ENCODE measurements at places on chromosomes 2 and 18.

GRCh38 chr2:146661473-146662096 lies 1183.2 kb upstream of the ACVR2A start:
- peak; percentile 30 for DNase-seq

GRCh38 chr18:37769826-37770225 lies 204.2 kb upstream of the CELF4 start:
- no peak for DNase-seq

DNA sequence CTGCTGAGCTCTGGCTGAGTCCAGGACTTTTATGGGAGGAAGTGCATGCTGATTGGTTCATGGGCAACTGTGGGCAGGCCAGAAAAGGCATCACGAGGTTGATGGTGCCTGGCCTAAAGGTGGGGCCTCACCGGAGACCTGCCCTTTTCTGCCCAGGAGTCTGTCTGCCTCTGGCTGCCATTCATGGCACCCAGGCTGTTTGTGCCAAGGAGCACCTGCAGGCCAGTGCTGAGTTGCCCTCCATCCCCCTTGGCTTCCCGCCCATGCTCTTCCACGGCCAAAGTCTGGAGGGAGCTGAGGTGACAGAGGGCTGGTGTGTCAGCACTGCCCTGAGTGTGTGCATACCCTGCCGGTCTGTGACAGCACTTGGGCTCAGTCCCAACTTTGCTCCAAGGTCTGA lies 123.2 kb downstream of the PTH2R start:
- DNase-seq, result no peak

DNA sequence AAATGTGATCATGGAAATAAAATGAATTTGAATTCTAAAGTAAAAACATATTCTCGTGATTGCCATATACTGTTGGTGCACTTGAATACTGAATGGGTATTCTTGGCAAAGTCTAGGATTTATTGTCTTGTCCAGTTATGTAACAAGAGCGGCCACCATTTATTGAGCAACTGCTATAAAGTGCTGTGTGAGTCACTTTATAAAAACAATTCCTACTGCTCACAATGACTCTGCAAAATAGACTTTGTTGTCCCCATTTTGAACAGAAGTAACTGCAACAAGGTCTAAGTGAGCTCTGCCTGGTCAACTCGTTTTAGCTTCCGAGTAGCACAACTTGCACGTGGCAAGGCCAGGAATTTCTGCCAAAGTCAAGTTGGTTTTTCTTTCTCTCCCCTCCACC lies 995.6 kb upstream of the FANCL start:
- no peak for DNase-seq

GRCh38 chr2:98869272-98869641 lies 66.8 kb downstream of the CRACDL start:
- DNase-seq, result no peak

DNA sequence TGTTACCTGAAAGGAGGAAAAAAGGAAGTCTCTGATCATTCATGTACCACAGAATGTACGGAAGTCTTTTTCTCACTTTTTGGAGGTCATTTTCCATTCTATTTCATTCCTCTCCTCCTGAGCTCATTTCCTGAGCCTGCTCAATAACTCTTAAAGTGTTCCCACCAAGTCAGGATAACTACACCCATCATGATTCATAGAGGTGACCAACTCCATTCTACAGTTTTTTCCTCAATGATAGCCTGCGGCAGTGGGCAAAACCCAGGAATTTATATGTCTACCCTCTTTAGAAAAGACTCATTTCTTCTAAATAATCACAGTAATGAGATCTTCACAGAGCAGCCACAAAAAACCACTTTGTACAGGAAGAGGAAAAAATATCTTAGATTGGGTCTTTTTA lies 372.5 kb downstream of the RBM43 start:
- DNase-seq, result no peak

DNA sequence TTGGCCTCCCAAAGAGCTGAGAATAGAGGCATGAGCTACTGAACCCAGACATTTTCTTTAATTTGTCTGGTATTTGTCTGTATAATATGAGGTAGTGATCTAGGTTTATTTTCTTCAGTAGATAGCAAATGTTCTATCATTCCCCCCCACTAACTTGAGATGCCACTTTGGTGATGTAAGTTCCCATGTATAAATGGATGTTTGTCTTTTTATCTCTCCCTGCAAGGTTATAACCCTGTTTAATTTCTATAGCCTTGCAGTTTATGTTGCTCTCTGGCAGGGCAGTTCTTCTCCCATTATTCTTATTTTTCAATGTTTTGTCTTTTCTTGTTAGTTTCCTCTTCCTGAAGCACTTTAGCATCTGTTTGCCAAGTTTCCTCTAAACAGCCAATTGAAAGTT lies 39.1 kb upstream of the MAP4K4 start:
- DNase-seq, result no peak

- DNase-seq, result no peak
Measured at GRCh38 chr2:84830095-84830494, 50.8 kb downstream of the TRABD2A start.

- no peak for DNase-seq
Measured at GRCh38 chr18:49847524-49847923, 34.2 kb upstream of the ACAA2 start.

GRCh38 chr18:31646332-31647126 lies 37.9 kb downstream of the B4GALT6 start:
- DNase-seq, result no peak

GRCh38 chr2:23453836-23454460 lies 69.0 kb downstream of the KLHL29 start:
- DNase-seq, result no peak

- no peak for DNase-seq
Measured at GRCh38 chr18:45783097-45784075, 42.1 kb upstream of the SIGLEC15 start.

GRCh38 chr2:85112906-85113625 lies 20.1 kb upstream of the TCF7L1 start:
- DNase-seq, result no peak

- no peak for DNase-seq
Measured at GRCh38 chr2:1581965-1582625, 162.2 kb downstream of the PXDN start.

DNA sequence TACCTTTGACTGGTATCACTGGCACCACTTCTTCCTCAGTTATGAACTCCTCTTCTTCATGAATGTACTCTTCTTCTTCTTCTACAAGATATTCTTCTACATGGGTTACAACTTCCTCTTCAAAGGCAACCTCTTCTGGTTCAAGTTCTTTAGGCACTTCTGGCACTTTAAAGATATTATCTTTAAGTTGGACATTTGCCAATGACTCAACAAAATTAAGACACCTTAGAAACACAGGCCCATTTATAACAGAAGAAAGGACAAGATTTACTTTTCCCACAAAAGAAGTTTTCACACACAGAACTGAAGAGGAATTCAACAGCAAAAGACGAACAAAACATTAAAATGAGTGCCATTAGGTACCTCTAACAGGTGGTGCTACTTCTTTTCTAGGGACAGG lies 127.3 kb downstream of the TTN start:
- no peak for DNase-seq

DNA sequence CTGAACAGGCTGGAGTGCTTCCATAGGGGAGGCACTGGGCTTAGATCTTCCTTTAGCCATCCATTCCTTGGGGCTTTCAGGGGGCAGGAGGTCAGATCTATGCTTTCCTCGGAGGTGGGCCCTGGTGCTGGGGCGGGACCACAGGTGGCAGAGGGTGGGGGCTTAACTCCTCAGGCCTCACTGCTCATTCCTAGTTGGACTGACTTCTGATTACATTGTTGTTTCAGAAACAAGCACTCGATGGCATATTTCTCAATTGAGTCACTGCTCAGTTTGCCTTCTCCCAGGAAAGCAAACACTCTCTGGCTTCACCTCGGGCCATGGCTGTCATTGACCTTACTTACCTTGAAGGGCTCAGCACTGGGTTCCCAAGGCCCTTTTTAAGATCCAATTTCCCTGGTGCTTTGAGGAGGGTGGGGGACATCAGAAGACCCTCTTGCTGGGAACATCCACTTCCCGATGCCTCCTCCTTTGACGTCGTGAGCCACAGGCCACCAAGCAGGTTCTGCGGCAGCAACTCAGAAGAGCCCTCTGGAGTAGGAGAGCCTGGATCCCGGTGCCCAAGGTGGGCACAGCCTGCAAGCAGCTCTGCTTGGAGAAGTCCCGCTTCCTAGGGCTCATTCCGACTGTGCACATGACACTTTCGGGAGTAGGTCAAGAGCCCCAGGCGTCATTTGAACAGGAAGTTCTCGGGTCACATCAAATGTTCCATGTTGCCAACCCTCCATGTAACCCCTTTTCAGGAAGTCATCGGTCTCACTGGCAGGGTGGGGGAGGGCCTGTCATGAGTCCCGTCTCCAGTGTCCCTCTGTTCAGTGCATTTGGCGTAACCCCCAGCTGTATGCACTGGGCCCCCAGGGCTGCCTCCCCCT lies 40.6 kb downstream of the SDC1 start:
- no peak for DNase-seq

GRCh38 chr2:181319286-181319685 lies 137.9 kb upstream of the ITGA4 start:
- DNase-seq, result no peak

DNA sequence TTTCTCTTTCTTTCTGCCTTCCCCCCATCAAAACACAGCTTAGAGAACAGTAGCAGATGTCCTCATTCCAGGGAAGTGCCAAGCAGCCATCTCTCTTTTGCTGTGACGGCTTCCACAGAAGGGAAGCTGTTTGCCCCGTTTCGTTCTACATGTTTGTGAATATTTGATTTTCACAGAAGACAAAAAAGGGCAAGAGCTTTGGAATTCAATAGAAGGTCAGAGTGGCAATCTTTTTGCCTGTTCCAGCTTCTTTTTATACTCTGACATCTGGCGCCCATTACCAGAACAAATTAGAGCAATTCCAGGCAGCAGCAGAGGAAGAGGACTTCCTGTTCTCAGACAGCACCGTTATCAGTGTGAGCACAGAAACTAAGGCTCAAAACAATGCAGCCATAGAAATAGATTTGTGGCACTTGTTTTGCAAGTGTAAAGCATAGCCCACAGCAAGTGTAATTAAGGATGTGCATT lies 79.0 kb upstream of the CDH19 start:
- peak; percentile 37 for DNase-seq

GRCh38 chr2:10646153-10646552 lies 43.6 kb downstream of the NOL10 start:
- DNase-seq, result no peak

GRCh38 chr18:46393230-46393629 lies 263.8 kb downstream of the LOXHD1 start:
- no peak for DNase-seq

GRCh38 chr18:79916128-79916494 lies 35.3 kb downstream of the SLC66A2 start:
- DNase-seq, result no peak

DNA sequence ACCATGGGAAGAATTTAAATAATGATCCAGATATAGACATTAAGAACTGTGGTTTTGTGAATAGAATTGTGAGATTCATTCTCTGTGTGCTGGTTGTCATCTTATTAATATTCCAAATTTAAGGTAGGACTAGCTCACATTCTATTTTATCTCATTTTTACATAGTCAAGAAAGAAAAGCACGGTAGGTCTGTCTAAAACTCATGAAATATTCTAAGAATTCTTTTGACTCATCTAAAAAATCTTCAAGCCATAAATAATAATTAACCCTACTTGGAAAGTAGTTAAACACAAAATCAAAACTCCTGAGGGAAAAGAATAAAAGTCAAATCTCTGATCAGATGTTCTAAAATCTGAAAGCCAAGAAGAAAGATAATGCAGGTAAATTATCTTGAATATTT lies 388.8 kb upstream of the CHAC2 start:
- no peak for DNase-seq

DNA sequence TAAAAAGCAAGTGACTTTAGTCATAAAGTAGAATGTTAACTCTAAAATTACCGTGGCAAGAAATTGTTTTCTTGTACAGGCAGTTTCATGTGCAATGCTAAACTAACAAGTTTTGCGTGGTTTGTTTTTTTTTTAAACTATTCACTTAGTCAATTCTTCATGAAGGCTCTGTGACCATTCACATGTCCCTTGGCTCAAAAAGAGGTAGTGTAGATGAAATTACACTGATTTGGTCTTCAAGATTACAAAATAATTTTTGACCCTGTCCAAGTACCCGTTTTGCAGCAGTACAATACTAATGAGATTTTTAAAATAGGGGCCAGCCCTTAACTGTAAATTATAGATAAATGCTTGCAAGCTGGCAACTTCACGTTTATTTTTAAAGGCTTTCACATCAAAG lies 1.3 kb downstream of the TMEM131 start:
- DNase-seq, result no peak

DNA sequence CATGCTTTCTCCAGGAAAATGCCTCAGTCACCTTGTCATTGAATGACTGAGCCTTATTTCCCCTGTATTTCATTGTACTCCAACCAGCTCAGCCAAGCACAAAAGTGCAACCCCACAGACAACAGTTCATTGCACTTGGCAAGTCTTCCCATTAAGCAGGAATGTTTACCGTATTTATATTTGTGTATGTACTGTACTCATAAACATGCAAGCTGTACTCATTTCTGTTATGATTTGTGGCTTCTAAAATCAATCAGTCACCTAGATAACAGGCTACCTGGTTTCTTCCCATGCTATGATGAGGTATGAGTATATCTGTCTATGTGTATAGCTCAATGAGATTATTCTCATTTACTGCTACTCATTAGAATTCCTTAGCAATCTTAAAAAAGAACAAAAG lies 505.5 kb upstream of the FAM98A start:
- DNase-seq, result no peak

GRCh38 chr2:18268400-18268799 lies 292.1 kb downstream of the RDH14 start:
- DNase-seq, result no peak

- DNase-seq, result no peak
Measured at GRCh38 chr2:240453461-240454105, 18.1 kb downstream of the GPC1 start.

- DNase-seq, result no peak
Measured at GRCh38 chr2:169860149-169860548, 32.9 kb downstream of the UBR3 start.

Data from NCI-H446 treated with DMSO at 0.1 percent for 48 hours (cell line).